Foreskin fibroblast (primary cell): ENCODE measurements at places on chromosomes 2 and 18.
A peak's percentile ranks its signal among the peaks of the same experiment; 100 is the strongest.

DNA sequence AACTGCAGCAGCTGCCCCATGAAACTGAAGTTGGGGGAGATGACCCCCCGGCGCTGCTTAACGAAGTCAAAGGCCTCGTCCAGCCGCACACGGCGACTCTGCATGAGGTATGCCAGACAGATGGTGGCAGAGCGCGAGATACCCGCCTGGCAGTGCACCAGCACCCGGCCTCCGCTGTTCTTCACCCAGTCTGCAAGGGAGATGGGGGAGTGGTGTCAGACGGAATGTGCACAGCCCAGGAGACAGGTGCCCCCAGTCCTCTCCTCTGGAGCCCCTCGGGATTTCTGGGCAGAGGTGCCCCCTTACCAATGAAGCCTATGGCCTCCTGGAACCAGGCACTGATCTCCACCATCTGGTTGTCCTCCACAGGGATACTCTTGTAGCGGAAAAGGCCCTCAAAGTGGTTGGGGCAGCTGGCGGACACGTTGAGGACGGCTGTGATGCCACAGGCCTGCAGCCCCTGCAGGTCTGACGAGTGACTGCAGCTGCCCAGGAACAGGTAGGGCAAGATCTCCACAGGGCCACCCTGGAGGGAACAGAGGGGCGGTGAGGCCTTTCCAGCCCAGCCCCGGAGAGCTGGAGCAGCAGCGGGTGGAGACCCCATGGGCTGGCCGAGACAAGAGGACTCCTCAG, 1.3 kb downstream of the DUSP2 start:
- no peak for DNase-seq

GRCh38 chr2:98296440-98296839, 49.8 kb upstream of the CNGA3 start:
- no peak for DNase-seq

DNA sequence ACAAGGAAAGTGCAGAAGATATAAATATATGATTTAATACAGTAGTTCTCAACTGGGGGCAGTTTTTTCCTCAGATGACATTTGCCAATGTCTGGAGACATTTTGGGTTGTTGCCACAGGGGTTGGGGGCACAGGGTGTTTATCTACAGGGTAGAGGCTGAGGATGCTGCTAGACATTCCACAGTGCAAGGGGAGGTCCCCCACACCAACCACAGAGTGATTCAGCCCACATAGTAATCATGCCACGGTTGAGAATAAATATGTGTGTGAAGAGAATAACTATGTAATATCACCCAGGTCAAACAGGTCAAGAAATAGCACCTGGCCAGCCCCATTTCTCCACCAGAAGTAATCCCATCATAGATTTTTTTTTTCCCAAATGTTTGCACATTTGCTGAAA, 17.9 kb downstream of the DYSF start:
- DNase-seq, result no peak

DNA sequence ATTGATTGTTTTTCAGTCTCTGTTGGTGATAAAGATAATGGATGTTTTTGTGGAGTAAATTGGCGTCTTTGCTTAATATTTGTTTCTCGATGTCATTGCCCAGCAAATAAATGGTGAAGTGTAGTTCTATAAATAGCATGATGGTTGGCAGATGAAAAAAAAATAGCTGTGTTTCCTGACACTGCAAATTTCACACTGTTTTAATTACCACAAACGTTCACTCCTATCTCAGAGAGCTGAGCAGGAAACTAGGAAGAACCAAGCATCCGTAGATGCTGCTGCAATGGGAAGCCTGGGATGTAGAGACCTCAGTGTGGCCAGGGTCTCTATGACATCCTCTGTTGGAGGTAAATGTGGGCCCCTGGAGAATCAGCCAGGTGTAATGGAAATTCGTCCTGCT, 183.2 kb downstream of the CYRIA start:
- DNase-seq, result no peak

GRCh38 chr2:155645791-155646190, 686.7 kb downstream of the NR4A2 start:
- no peak for DNase-seq

GRCh38 chr2:178282075-178282815, 87.9 kb downstream of the OSBPL6 start:
- peak; percentile 54 for DNase-seq

- DNase-seq, result no peak
Measured at GRCh38 chr2:180143633-180144337, 136.7 kb upstream of the CWC22 start.

GRCh38 chr2:98731041-98731893, at the start of gene MGAT4A:
Gene MGAT4A, minus strand, starts transcription at chr2:98731132. Its CDS starts 4,800 bp downstream, at chr2:98726332.
- DNase-seq, result peak; percentile 52

DNA sequence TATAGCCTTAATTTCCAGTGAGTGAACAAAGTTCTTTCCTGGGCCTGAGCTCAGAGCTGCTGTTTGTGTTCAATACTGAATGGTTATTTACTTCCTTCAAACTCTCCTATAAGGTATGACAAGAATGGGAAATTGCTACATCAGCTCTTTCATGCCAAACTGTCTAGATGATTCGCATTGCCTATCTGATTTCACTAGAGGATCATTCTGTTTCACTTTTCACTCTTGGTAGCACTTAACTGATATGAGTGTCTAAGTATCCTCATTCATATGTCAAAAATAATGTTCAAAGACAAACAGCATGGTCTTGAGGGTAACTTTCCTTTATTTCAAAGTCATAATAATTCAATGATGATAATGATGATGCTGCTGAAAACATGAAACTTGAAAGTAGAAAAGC, 32.9 kb upstream of the SCG2 start:
- DNase-seq, result peak; percentile 61

DNA sequence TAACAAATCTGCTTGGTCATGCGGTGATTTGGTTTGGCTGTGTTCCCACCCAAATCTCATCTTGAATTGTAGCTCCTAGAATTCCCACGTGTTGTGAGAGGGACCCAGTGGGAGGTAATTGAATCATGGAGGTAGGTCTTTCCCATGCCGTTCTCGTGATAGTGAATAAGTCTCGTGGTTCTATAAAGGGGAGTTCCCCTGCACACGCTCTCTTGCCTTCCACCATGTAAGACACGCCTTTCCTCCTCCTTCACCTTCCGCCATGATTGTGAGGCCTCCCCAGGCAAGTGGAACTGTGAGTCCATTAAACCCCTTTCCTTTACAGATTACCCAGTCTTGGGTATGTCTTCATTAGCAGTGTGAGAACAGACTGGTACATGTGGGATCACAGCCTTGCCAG, 36.7 kb downstream of the TRABD2A start:
- no peak for DNase-seq

DNA sequence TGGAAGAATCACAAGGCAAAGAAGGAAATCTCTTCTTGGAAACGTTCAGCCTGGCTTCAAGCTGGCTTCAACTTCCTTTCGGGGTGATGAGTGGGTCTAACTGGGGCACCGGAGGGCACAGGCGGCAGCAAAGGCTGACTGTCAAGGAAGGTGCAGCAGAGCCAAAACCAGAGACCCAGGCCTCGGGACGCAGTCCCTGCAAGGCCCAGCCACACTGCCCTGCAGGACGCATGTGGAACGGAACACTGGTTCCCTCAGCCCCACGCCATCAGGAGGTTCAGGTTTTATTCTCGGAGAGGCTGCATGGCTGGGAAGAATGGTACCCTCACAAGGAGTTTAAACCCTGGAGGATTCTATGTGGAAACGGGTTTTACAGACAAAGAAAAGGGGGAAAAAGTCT, 165.5 kb downstream of the HDAC4 start:
- no peak for DNase-seq
